ENCODE measurements at places on chromosomes 12 and 14. TPM values are rescaled to one million over a fixed set of nuclear protein-coding genes. Genes with fewer than 3 reads are reported as not detected.

DNA sequence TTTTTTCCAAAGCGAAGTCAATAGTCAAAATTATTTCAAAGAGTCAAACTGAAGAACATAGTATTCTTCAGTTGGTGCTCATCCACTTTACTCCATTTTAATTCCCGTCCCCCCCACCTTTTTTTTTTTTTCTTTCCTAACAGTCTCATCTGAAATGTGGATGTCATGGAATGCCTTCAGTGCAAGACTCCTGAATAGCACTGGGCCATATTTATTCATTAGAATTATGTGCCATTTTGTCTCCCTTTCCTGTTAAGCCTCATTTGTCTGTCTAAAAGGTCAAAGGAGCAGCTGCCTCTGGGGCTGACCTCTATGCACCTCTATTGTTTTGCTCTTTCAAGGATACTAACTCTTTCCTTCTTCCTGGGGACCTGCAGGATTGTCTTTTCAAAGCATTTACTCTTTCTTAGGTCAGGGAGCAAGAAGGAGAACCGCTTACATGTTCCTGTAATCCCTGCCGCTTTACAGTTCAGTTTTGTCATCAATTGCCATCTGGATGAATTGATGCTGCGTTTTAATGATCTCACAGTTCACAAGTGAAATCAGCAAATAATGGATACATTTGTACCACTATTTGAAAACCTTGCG lies 310.6 kb downstream of the NPAS3 start:
- H3K27ac ChIP-seq, result no peak overlapping the region
- no peak overlapping the region for H3K4me3 ChIP-seq
- DNase-seq, result no peak

DNA sequence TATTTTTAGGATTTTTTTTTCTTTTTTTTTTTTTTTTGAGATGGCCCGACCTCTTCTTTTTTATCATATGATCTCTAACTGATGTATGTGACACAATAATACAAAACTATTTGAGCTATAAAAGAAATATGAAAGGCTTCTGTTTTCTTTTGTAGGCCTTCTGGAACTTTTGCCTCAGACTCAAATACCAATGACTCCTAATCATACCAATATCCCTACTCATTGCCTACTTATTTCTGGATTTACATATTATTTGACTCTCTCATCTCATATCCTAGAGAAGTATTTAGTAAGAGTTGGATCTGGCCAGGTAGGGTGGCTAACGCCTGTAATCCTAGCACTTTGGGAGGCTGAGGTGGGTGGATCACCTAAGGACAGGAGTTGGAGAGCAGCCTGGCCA lies 12.7 kb upstream of the WDR89 start:
- no peaks in the 10 kb centered on the region for H3K4me1 ChIP-seq
- H3K36me3 ChIP-seq, result no peaks in the 10 kb centered on the region
- H3K27me3 ChIP-seq, result no peaks in the 10 kb centered on the region
- no peak overlapping the region for H3K4me3 ChIP-seq
- no peak for DNase-seq
- no peak overlapping the region for H3K27ac ChIP-seq

DNA sequence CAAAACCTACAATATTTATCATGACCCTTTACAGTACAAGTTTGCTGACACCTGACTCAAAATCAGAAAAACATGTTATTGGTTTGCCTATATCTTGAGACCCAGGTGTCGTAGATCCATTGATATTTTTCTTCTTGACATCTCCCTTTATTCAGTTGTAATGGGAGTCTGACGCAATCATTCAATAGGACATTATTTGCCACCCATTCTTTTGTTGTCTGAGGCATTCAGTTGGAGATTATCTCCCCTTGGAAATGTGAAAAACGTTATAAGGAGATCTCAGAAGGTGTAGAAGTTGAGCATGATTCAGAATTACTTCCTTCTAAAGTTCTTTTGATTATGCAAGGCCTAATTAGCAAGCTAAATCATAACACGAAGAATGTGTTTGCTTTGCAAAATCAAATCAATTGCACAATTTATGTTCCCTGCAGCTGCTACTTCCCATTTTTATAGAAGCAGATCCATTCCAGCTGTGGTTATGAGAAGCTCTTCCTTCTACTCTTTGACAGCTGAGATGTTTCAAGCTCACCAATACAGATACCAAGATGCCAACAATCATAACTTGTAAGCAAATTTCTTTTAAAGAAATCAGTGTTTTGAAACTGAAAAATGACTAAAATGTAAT lies 228.2 kb upstream of the SYT1 start:
- DNase-seq, result no peak
- H3K4me1 ChIP-seq, result no peaks in the 10 kb centered on the region
- H3K27ac ChIP-seq, result no peak overlapping the region
- H3K36me3 ChIP-seq, result no peaks in the 10 kb centered on the region
- H3K27me3 ChIP-seq, result no peaks in the 10 kb centered on the region
- H3K4me3 ChIP-seq, result no peak overlapping the region

GRCh38 chr12:51661199-51661598 lies 70.2 kb downstream of the SCN8A start:
- H3K27ac ChIP-seq, result no peak overlapping the region
- no peak overlapping the region for H3K4me3 ChIP-seq
- no peaks in the 10 kb centered on the region for H3K4me1 ChIP-seq
- no peaks in the 10 kb centered on the region for H3K27me3 ChIP-seq
- DNase-seq, result no peak

DNA sequence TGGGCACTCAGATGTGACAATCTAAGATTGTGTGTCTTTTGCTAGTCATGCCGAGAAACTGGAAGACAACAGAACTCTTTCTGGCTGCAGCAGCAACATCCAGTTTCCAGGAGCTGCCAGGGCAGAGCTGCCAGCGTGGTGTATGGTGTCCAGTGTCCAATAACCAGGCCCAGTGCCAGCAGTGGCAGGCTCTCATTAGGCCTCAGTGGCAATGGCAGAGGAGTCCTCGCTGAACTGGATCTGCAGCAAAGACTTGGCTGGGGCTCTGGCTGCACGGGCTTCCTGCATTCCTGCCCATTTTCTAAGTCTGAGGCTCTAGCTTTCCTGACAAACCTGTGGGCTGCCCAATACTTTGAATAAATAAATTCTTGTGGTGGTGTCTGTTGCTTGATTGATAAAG lies 26.2 kb upstream of the PPM1A start:
- H3K36me3 ChIP-seq, result no peaks in the 10 kb centered on the region
- no peak overlapping the region for H3K4me3 ChIP-seq
- no peaks in the 10 kb centered on the region for H3K27me3 ChIP-seq
- no peak overlapping the region for H3K27ac ChIP-seq

- H3K27me3 ChIP-seq, result no peaks in the 10 kb centered on the region
- H3K4me3 ChIP-seq, result no peak overlapping the region
- no peak for DNase-seq
- H3K27ac ChIP-seq, result no peak overlapping the region
- H3K36me3 ChIP-seq, result no peaks in the 10 kb centered on the region
Measured at GRCh38 chr12:74148849-74149248, 388.8 kb upstream of the ATXN7L3B start.

- no peaks in the 10 kb centered on the region for H3K36me3 ChIP-seq
- H3K4me1 ChIP-seq, result peaks cover 5% of the 10 kb centered on the region
- H3K4me3 ChIP-seq, result no peak overlapping the region
- DNase-seq, result no peak
Measured at GRCh38 chr12:70045036-70045435, 198.2 kb upstream of the CNOT2 start.

WSCD2 gene
- total RNA-seq, result 3.5 TPM

Measured in ascending aorta (tissue), 2 donors.